CD8-positive, alpha-beta T cell (primary cell): ENCODE measurements at places on chromosomes 11 and 22.

- DNase-seq, result no peak
Observed at GRCh38 chr11:134474070-134474860, 62.2 kb upstream of the B3GAT1 start.

DNA sequence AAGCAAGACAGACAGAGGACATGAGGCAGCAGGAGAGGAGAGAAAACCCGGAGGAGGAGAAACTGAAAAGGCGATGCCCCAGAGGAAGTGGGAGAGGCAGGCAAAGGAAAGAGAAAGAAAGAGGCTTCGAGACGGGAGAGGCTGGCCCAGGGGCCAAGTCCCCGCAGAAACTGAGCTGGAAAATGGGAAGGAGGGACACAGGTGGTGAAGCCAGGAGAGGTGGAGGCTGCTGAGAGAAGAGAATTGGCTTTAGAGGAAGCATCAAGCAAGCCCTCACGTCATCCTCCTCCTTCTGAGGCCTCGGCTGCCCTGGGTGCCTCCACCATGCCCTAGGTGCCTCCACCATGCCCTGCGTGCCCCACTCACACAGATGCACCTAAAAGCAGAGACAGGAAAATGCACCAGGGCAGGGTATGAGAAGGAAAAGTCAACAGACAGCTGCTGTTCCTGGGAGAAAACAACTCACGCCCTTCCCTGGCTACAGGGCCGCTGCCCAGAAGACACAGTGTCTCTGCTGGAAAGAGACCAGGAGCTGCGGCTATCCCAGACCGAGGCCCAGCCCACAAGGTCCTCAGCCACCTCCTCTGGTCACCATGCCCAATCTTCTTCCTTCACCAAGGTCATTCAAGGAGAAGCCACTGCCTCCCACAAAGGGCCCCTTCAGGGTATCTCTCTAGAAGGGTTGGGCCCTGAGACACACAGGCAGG, 14.3 kb downstream of the FXYD6 start:
- no peak for DNase-seq

GRCh38 chr11:83249972-83250593, 36.1 kb downstream of the CCDC90B start:
- no peak for DNase-seq

- DNase-seq, result no peak
Observed at GRCh38 chr11:17477084-17477333, 364 bp upstream of the ABCC8 start.

DNA sequence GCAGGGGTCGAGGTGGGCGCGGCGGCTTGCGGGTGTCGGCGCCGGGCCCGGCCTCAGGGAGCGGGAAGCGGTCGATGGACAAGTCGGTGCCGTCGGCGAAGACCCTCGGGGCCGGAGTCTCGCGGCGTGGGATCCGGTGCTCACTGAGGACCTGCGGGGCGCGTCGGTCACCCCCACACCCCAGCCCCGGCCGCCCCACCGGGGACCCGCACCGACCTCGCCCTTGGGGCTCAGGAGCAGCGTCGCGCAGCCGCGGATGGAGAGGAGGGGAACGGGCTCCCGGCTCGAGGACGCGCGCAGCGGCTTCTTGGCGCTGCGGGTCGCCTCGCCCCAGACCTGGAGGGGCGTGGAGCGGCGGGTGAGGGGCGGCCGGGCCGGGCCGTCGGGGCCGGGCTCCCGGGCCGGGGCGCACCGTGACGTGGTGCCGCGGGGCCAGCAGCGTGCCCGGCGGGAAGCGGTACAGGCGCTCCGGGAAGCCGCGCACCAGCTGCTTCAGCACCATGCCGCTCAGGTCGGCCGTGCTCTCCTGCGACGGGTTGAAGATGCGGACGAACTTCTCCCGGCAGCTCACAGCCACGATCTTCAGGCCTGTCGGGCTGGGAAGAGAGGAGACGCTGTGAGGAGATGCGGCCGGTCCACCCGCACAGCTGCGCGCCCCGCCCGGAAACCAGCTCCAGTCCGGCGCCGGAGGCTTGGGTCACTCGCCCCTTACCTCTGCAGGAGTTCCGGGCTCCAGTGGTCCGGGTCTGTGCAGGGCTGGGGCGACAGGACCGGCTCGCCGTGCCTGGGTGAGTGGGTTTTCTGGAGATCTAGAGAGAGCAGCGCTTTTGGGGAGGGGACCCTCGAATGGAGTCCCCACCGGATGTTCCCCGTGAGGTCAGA, 4.5 kb downstream of the LMNTD2 start:
- peak; percentile 53 for DNase-seq

DNA sequence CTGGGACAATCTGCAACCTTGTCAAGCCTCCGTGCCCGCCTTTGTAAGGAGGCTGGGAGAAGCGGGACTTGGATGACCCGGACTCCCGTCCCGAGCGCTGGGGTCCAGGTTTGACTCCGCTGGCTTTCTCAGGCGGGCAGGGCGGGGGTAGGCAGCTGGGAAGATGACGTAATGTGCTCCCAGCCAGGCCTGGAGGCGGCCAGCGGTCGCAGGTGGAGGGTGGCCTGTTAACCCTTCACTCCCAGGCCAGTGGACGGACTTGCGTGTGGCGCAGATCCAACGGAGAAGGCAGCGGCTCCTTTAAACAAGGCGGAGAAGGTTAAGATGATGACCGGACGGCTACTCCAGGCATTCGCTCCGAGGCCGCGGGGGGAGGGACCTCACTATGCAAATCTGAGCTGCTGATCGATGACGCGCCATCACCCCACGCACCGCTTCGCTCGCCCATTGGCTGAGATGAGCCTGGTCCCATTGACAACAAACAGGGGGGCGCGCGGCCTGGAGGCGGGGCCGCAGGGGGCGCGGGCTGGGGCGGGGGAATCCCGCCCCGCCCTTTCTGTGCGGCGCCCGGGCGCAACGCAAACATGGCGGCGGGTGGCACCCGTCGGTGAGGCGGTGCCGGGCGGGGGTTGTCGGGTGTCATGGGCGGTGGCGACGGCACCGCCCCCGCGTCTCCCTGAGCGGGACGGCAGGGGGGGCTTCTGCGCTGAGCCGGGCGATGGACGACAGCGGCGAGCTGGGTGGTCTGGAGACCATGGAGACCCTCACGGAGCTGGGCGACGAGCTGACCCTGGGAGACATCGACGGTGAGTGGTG, at the start of gene SREBF2:
Gene SREBF2 (plus strand): TSS at position 553 of the 816 bp plus-strand sequence. CDS start 166 bp downstream, at position 719.
- peak; percentile 98 for DNase-seq
